ENCODE measurements at places on chromosomes 7 and 10.

DNA sequence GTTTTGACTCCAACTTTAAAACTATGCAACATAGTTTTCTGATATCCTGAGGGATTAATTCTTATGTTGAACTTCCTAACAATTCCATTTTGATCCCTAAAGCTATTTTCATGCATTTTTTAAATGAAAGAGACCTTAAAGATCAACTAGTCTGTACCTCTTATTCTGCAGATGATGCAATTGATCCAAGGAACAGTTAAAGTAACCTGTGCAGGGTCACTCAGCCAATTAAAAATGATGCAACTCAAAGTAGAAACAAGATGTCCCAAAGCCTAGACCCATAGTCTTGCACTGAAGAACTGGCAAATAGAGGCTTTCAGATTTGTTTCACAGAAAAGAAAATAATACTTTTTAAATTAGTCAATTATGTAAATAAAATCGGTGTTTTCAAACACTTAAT is 86.3 kb downstream of the IMMP2L start:
- DNase-seq: no peak

DNA sequence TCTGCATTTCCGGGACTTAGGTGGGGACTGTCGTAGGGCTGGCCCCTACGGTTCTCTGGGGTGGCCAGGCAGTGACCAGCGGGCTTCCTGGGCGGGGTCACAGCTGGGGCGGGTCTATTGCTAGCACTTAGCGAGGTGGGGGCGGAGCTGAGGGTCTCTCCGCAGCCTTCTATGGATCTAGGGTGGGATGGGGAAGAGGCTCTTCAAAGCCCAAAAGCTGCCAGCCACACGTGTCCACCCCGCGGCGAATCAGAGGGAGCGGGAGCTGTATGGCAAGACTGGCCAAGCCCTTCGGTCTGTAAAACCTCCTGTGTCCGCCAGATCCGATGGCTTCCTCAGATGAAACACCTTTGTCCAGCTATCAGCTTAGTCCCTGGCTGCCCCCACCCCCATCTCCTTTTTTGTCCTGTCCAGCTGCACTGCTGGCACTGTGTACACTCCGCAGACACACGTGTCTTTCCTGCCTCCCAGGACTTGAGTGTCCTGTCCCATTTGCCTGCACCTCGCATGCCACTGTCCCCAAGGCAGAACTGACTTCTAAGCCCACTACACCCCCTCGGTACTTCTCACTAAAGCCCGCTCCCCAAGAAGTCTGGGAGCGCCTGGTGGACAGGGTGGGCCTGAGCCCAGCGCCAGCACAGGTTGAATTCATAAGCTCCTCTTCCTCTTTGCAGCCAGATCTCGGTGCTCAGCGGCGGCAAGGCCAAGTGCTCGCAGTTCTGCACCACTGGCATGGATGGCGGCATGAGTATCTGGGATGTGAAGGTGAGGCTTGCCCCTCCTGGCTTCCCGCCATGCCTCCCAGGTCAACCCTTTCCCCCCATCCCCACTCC is 14.8 kb downstream of the PDAP1 start:
- DNase-seq: no peak

- DNase-seq: peak; percentile 74
These were observed 16.5 kb downstream of the NPFFR1 start for GRCh38 chr10:70267161-70267933.

- no peak for DNase-seq
These were observed 129.9 kb upstream of the COL1A2 start for GRCh38 chr7:94264756-94265155.

GRCh38 chr10:14879124-14879927 is 660 bp downstream of the SUV39H2 start:
- peak; percentile 41 for DNase-seq

- DNase-seq: no peak
These were observed 509.8 kb upstream of the MGMT start for GRCh38 chr10:128957221-128957620.

DNA sequence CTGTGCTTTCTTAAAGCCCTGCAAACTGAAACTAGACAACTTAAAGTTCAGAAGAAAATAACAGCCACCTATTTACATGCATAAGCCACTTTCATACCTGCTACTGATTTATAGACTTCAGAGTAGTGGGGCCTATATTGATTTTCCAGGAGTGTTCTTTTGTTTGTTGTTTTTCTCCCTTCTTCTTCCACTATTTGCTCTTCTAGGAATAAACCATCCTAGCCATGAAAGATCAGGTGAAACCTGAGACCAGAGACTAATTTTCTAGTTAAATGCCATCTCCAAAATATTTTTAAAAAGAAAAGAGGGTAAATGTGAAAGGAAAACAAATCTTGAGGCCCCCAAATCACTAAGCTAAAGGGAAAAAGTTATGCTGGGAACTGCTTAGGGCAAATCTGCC is 72.4 kb upstream of the C1GALT1 start:
- DNase-seq: no peak

DNA sequence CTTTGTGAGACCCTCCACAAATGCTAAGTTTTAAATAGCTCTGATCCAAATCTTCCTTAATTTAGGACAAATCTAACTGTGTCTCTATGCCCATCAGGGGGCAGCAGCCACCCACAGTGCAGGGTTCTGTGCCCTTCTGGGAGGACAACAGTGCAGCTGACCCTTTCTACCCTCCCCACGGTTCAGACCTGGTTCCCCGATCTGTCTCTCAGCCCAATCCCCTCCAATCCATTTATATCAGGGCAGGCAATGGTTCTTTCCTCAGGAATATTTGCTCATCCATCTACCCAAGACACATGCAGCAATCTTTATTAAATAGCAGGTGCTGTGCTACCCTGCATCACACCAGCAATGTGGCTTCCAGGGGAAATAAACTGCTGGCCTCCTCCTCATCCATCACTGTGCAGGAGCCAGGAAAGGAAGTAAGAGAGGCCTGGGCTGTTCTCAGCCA is 4.0 kb upstream of the RBM28 start:
- DNase-seq: no peak

GRCh38 chr7:117612637-117613036 is 132.8 kb downstream of the CFTR start:
- no peak for DNase-seq

GRCh38 chr10:75283078-75283670 is 47.4 kb upstream of the COMTD1 start:
- no peak for DNase-seq

GRCh38 chr10:84166620-84167288 is 6.8 kb upstream of the GPR15LG start:
- no peak for DNase-seq

- DNase-seq: no peak
These were observed 150.1 kb upstream of the BMPER start for GRCh38 chr7:33754933-33755928.

DNA sequence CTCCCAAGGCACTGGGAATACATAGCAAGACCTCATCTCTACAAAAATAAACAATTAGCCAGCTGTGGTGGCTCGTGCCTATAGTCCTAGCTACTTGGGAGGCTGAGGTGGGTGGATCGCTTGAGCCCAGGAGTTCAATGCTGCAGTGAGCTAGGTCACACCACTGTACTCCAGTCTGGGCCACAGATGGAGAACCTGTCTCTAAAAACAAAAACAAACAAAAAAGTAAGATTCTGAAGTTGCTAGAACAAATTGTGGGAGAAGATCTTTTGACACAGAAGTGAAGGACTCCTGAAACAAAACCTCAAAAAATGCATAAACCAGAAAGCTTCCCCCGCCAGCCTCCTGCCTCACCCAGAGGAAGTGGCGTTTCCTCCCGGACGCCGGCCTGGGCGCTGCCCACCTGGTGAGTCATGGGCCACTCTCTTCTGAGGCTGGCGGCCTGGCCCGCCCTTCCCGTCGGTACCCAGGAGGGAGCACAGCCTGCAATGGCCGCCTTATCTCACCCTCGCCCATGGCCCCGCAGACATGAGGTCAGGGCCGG is 25.4 kb upstream of the ELN start:
- DNase-seq: peak; percentile 93

GRCh38 chr7:39934132-39934531 is 15.9 kb upstream of the CDK13 start:
- DNase-seq: no peak

- no peak for DNase-seq
These were observed 24.0 kb downstream of the CNNM1 start for GRCh38 chr10:99353182-99353581.

DNA sequence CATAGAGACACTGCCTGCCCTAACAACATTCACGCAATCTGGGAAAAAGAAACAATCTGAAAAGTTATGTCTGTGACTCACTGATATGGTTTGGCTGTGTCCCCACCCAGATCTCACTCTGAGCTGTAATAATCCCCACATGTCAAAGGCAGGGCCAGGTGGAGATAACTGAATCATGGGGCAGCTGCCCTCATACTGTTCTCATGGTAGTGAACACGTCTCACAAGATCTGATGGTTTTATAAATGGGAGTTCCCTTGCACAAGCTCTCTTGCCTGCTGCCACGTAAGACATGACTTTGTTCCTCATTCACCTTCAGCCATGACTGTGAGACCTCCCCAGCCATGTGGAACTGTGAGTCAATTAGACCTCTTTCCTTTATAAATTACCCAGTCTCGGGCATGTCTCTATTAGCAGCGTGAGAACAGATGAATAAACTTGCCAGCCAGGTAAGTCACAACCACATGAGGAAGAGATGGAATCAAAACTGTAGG is 341.5 kb upstream of the AOAH start:
- no peak for DNase-seq

GRCh38 chr7:134875867-134876266 is 96.4 kb downstream of the CALD1 start:
- no peak for DNase-seq

- DNase-seq: no peak
These were observed 435.3 kb downstream of the MDFIC start for GRCh38 chr7:115356999-115357702.

DNA sequence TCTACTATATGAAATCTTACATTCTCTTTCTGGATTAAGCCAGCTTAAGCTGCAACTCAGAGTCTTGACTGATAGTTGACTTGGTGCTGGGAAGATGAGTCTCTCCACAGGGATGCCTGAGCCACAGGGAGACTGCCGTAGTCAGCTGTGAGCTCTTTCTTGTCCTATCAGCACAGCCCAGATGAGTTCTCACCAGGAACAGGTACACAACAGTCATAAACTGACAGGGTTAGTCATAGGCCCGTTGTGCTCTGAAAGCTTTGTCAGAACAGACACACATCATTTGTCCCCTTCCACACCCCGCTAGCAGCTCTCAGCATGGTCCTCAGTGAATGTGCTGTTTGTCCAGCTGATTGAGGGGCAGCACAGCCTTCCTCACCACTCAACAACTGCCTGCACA is 221.6 kb downstream of the RPS24 start:
- no peak for DNase-seq

- DNase-seq: no peak
These were observed 92.9 kb downstream of the CELF2 start for GRCh38 chr10:11110539-11110938.

GRCh38 chr10:114220281-114220680 is 18.8 kb upstream of the VWA2 start:
- DNase-seq: no peak

GRCh38 chr7:51706851-51707250 is 390.2 kb upstream of the COBL start:
- DNase-seq: no peak

- DNase-seq: no peak
These were observed 17.9 kb upstream of the LARP4B start for GRCh38 chr10:949446-949845.

DNA sequence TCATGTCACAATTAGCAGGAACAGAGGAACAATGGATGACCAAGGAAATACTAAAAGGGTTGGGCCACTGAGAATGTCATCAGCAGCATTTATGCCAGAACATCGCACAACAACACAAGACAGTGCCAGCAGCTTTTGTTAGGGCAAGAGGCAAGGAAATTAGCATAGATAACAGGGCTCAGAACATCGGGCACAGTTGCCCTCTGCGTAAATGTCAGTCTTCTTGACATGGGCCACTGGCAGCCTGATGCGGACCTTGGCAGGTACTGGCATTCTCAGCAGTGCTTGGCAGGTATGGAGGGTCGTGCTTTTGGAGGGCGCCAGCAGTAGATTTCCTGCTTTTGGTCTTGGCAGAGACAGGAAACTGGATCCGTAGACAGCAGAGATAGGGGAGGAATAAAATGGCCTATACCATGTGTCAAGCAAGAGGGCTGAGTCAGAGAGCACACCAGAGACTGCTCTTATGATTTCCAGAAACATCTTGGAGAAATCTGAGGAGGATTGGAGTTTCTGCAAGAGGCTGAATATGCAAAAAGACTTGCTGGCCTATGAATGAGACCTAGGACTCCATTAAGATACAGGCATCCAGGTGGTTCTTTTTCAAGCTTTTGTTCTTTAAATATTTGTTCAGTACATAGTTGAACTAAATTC is 371.5 kb upstream of the MTPN start:
- no peak for DNase-seq

- DNase-seq: no peak
These were observed 1.9 kb downstream of the FZD1 start for GRCh38 chr7:91266067-91266688.

GRCh38 chr10:70589762-70590654 is 12.5 kb downstream of the PRF1 start:
- no peak for DNase-seq

- DNase-seq: no peak
These were observed 86.7 kb downstream of the EPDR1 start for GRCh38 chr7:38007096-38007495.

- no peak for DNase-seq
These were observed 42.2 kb upstream of the GRB10 start for GRCh38 chr7:50824882-50825281.

DNA sequence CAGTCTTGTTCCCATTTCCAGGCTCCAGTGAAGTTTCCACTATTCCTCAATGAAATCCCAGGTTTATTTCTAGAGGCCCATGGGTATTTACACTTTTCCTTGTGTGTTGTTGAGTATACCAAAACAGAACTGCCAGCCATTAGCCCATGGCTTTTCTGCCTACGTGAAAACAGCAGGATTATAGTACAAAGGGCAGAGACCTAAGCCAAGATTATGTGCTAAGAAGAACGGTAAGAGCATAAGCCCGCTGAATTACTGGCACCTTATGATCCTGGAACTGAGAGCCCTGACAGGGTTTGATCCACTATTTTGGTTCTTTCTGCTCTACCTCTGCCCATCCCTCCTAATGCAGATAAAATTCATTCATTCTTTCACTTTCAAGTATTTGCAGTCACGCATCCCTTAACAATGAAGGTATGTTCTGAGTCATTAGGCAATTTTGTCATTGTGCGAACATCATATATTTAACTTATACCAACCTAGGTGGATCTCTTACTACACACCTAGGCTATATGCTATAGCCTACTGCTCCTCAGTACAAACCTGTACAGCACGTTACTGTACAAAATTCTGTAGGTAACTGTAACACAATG is 16.0 kb downstream of the SEMA3C start:
- no peak for DNase-seq

DNA sequence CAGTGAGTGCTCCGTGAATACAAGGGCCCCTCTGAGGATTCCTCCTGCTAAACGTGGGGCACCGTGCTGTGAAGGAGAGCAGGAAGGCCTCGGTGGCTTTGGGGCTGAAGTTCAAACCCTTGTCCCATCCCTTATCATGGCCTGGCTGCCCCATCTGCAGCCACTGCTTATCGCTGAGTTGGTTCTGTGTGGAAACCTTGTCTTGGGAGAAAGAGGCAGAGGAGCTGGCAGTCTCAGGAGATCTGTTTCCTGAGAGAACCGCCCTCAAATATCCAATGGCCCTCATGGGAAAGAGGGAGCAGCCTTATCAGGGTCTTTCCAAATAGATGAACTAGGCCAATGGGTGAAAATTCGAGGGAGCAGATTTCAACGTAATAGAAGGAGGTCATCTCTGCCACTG is 52.0 kb upstream of the NRF1 start:
- DNase-seq: no peak
